ENCODE measurements at places on chromosomes 12 and 14.

DNA sequence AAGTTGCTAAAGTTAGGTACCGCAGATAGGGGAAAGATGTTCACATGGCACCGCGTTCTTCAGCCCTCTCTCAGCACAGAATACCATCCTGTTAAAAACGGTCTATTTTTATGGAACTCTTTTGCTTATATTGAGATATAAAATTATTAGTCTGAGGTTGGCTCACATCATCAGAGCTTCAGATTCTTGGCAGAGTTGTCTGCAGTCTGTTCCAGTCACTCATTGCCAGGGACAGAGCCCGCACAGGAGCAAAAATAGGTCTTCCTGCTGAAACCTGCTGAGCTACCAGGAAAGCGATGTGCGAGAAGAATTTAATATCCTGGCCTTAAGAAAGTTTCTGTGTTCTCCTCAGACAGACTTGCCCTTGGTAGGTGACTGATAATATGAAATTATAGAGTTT is 249.8 kb downstream of the VRK1 start:
- DNase-seq: peak; percentile 28

- no peak for DNase-seq
These were observed 27.2 kb downstream of the PROX2 start for GRCh38 chr14:74848768-74849167.

DNA sequence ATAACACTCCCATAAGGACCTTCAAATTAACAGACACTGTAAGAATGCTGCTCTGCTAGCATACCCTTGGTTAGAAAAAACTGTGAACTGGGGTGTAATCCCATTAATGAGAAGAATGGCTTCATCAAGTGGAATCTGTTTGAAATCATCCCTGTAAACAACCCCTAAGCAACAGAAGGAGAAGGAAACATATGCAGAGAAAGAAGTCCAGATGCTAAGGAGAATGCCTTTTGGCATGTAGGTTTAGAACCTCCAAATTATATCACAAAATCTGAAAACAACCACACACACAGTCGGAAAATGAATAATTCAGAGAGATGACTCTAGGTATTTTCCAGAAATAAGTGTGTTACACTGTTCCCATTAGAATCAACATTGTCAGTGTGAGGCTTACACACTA is 140.2 kb downstream of the NUAK1 start:
- DNase-seq: no peak

- DNase-seq: peak; percentile 74
These were observed 172.8 kb downstream of the ETV6 start for GRCh38 chr12:11822081-11822834.

- DNase-seq: no peak
These were observed 38.2 kb downstream of the RASSF8 start for GRCh38 chr12:25996677-25997076.

DNA sequence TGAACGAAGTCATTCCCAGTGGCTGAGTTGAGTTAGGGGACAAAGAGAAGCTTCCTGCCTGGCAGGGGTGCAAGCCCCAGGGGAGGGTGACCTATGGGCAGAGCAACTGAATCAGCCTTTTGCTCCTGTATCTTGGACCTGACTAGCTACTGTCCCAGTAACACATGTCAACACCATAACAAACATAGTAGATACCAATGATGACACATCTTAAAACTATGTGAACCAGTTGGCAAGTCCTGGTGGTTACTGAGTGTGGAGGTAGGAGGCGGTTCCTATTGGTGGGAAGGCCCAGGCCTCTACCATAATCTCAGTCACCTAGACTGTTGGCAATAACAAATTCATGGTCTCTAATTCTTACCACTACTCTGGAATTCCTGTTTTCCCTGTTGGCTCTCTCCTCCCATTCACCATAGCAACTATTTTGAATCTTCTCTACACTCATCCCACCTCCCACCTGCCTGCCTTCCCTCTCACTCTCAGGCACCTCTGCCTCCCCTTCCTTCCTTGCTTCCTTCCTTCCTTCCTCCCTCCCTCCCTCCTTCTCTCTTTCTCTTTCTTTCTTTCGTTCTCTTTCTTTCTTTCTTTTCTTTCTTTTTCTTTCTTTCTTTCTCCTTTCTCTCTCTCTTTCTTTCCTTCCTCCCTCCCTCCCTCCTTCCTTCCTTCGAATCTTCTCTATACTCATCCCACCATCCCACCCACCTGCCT is 8.1 kb upstream of the P2RX7 start:
- no peak for DNase-seq

DNA sequence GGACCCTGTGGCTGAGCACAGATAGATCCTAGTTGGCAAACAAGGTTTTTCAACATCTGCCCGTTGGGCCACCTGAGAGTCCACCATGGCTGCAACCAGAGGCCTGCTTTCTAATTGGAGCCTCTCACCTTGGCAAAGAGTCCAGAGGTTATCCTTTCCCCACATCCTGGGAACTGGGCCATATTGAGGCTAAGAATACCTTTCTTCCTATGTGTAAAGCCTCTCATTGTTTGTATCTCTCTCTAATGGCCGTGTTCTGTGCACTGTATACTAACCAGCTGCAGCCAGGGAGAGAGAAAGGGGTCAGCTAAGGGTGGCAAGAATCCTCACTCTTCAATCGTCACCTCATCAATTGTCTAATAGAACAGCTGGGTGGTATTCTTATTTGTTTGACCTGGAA is 79.1 kb upstream of the ST8SIA1 start:
- no peak for DNase-seq

DNA sequence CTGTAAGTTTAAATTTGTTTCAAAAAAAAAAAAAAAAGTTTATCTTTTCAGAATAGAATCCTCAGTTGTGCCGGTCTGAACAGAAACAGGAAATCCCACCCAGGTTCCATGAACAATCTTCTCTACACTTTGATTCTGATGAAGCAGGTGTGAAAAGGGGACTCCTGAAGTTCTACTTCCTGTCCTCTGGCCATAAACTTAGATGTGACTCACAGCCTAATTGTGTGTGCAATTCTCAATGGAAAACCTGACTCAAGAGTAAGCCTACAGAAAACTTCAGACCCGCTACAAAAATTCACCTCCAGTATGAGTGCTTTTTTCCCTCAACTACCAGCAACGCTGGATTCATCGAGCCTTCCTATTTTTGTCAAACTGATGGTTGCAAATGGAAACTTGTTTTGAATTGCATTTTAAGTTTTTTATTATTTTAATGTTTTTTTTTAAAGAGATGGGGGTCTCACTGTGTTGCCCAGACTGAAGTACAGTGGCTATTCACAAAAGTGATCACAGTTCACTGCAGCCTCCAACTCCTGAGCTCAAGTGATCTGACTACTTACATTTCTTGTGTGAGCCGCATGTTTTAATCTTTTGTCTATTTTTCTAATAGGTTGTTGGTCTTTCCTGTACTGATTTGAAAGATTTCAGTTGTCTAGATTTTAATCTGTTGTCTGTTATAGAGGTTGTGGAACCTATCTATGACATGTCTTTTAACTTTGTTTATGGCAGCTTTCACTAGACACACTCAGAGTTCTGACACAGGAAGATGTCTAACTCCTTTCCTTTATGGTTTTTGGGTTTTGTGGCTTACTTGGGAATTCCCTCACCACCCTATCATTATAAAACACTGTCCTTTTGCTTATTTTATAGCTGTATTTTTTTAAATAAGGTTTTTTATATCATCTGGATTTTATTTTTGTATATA is 37.6 kb downstream of the ATG14 start:
- DNase-seq: no peak

DNA sequence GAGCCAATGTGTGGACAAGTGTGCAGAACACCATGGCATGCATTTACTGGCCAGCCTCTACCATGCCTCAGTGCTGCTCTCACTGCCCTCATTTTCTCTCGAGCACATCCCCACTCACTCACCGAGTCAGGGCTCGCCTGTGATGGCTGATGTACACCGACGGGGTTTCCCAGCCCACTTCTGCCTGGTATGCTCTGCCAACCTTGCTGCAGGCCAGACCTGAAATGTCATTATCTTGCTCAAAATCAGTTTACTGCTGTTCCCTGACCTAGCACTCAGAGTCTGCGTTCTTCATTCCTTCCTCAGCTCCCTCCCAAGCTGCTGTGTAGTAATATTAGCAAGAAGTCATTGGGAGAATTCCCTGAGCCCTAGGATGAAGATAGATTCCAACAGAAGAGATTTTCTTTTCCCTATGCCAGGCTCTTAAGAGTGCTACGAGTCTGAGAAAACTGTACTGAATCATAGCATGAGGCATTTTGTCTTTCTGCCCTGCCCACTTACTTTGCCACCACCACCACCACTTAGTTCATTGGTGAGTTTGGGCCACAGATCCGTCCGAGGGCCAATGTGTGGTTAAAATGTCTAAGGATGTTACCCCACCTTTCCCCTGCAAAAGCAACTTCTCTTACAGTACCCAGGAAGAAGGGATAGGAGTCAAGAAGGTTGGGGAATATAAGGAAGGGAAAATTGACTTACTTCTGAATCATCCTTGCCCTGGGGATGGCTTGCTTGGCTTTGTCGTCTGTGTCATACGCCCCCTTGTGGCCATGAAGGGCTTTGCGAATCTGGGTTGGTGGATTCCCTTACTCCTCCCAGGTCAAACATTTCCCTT is 51.0 kb downstream of the BMAL2 start:
- peak; percentile 42 for DNase-seq

DNA sequence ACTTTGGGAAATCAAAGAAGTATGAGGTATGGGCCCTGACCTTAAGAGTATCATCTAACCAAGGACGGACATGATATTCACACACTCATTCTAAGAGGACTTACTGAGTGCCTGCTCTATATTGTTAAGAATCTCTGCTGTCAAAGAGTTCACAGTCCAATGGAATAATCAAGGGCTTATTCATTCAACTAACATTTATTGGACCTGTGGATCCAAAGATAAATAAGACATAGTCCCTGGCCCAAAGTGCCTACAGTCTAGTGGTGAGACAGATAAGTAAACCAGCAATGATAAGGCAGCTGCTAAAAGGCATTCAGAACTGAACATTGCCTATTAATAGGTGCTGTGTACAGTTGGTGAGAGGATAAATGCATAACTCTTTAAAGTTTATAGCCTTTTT is 11.0 kb downstream of the WDR20 start:
- no peak for DNase-seq

DNA sequence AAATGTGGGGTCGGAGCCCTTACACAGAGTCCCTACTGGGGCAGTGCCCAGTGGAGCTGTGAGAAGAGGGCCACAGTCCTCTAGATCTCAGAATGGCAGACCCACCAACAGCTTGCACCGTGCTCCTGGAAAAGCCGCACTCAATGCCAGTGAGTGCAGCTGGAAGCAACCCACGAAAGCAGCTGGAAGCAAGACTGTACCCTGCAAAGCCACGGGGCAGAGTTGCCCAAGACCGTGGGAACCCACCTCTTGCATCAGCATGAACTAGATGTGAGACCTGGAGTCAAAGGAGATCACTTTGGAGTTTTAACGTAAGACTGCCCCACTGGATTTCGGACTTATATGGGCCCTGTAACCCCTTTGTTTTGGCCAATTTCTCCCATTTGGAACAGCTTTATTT is 12.3 kb downstream of the GTF2A1 start:
- no peak for DNase-seq

GRCh38 chr14:68364792-68365192 is 428.1 kb downstream of the ZFP36L1 start:
- DNase-seq: no peak

DNA sequence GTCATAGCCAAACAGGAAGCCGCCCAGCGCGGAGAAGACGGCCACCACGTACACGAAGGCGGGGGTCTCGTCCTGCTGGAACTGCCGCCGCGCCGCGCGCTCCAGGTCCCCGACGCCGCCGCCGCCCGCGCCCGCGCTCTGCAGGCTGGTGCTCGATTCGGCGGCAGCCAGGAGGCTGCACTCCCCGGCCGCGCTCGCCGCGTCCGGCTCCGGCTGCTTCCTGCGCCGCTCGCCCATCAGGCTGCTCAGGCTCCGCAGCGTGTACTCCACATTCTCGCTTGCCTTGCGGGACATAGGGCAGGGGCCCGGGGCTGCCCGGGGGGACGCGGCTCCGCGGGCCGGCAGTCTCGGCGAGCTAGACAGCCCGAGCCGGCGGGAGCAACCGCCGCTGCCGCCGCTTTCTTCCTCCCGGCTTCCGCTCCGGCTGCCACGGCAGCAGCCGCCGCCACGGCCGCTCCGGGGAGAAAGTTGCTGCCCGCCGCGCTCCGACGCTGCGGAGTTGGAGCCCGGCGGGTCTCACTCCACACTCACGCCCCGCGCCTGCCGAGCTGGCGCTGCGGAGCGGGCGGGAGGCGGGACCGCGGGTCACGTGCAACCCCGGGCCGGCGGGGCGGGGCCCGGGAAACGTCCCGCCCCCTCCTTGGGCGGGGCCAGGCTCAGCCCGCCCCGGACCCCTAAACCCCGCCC is at the start of gene SLC2A13:
SLC2A13 (minus strand) TSS at position 567 of the 687 bp plus-strand sequence; CDS start at position 294, 273 bp downstream.
- DNase-seq: peak; percentile 32

GRCh38 chr12:116820064-116820656 is 61.1 kb downstream of the HRK start:
- DNase-seq: no peak

GRCh38 chr12:107007411-107007810 is 20.5 kb upstream of the MTERF2 start:
- no peak for DNase-seq

GRCh38 chr14:104321088-104321801 is 182.9 kb downstream of the KIF26A start:
- DNase-seq: no peak
